Psoas muscle (tissue), 8 donors: ENCODE measurements at places on chromosomes 6 and 20. TPM values are rescaled to one million over a fixed set of nuclear protein-coding genes. Genes with fewer than 3 reads are reported as not detected.

SYTL3 gene
- 8.0 TPM for total RNA-seq

GRCh38 chr6:27209659-27210269, 37.7 kb upstream of the PRSS16 start:
- DNase-seq, result no peak

SRC gene
- 3.0 TPM for total RNA-seq

GRCh38 chr6:163296835-163297519, 117.5 kb upstream of the QKI start:
- no peak for DNase-seq

DACT2 gene
- not detected for total RNA-seq

SYNDIG1 gene
- total RNA-seq, result not detected

GRCh38 chr6:54737247-54737646, 109.3 kb upstream of the FAM83B start:
- DNase-seq, result no peak

SLC17A3 gene
- not detected for total RNA-seq

DNA sequence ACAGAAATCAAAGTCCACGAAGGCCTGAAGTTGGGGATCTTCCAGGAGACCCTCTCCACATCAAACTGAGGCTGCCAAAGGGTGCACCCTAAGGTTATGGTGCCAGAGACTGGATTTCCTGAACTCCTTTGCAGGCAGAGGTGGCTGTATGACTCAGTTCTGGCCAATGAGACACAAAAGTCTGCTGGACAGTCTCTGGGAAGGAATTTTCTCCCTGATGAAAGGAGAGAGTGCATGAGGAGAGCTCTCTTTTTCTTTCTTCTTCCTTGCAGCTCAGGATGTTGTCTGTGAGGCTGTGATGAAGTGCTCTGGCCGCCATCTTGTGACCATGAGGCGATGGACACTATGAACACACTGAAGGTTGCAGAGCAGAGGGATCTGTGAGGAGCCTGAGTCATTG, 85.2 kb downstream of the MDGA1 start:
- no peak for DNase-seq

GRCh38 chr20:965956-966355, 36.2 kb downstream of the RSPO4 start:
- DNase-seq, result no peak

- DNase-seq, result peak; percentile 51
Measured at GRCh38 chr6:131281471-131282270, 146.4 kb downstream of the AKAP7 start.

GRCh38 chr6:30744054-30744805, at the start of gene IER3:
IER3 (minus strand) TSS chr6:30744547; CDS start chr6:30744518, 29 bp downstream.
- DNase-seq, result peak; percentile 83

- DNase-seq, result peak; percentile 61
Measured at GRCh38 chr6:15313367-15313766, 67.5 kb downstream of the JARID2 start.

- no peak for DNase-seq
Measured at GRCh38 chr6:63447134-63447533, 125.1 kb upstream of the LOC128125822 start.

CRISP3 gene
- total RNA-seq, result not detected
